ENCODE measurements at places on chromosomes 11 and 22. TPM values are rescaled to one million over a fixed set of nuclear protein-coding genes. Genes with fewer than 3 reads are reported as not detected.
A peak's percentile ranks its signal among the peaks of the same experiment; 100 is the strongest.

ZNF280B gene
- 9.4 TPM for total RNA-seq

LRRC32 gene
- total RNA-seq, result 1.3 TPM

OAF gene
- 1.2 TPM for total RNA-seq

DNA sequence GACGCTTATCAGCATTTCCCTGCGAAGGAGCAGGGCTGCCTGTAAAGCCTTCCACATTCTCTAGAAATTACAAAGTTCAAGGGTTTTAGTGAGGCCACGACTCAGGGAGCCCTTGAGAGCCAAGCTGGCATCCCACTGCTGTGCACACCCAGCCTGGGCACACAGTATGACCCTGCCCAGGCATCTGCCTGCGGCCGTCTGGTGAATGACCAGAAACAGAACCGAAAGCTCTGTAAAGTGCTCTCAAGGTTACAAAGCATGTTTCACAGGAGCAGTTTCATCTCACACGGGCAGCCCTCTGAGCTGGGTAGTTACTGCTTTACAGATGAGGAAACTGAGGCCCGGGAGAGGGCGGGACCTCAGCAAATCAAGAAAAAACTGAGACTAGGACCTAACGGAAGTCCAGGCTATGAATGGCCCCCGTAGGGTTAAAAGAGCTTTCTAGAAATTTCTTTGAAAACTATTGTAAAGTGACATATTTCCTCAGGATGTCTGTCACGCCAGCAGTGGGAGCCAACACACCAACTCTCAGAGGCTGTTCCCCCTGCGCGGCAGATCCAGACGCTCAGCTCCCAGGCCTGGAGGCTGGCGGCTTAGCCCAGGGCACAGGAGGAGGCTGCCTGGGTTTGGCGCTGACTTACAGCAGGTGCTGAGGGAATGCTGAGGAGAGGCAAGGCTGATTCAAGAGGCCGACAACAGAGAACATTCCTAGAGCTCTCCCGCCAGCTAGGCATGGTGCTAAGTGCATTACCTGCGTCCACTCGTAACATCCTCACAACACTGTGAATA, 7.7 kb upstream of the TCF20 start:
- DNase-seq, result peak; percentile 71
- no peaks in the 10 kb centered on the region for H3K27me3 ChIP-seq
- peaks cover 27% of the 10 kb centered on the region for H3K4me1 ChIP-seq
- H3K36me3 ChIP-seq, result no peaks in the 10 kb centered on the region

GRCh38 chr22:47333625-47334024, 571.2 kb downstream of the TBC1D22A start:
- H3K4me1 ChIP-seq, result no peaks in the 10 kb centered on the region
- H3K36me3 ChIP-seq, result no peaks in the 10 kb centered on the region
- H3K27ac ChIP-seq, result no peak overlapping the region

DNA sequence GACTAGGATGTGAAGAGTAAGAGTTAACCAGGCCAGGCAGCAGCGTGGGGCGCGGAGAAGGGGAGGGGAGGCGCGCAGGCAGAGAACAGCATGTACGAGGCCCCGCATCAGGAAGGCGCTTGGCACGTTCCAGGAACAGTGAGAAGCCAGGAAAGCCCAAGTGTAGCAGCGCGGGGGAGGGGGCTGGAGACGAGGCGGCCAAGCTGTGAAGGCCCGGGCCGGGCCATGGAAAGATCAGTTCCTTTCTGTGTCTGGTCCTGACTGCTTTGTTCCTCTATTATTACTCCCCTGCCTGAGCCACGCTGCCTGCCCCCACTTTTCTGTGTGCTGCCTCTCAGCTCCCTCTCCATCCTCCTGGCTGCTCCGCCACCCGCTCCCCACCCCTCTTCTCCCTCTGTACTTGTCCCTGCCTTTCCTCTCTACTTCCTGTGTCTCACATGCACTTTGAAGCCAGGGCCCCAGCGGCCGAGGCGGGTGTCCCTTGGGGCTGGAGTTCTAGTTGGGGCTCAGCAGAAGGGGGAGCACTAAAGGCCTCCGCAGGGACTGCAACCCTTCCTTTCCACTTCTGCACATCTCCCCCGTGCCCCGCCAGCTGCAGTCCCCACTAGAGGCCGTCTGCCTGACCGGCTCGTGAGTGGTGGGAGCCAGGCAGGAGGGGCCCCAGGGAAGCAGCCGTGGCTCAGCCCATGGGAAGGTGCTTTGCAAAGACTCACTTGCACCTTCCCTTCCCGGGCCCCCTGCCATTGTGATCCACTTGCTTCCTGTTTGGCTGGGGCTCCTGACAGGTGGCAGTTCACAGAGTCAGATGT, 63.7 kb downstream of the PRDM11 start:
- no peaks in the 10 kb centered on the region for H3K27me3 ChIP-seq
- DNase-seq, result peak; percentile 86
- H3K36me3 ChIP-seq, result no peaks in the 10 kb centered on the region
- H3K4me1 ChIP-seq, result no peaks in the 10 kb centered on the region
- peak overlapping the region; percentile 78 for H3K27ac ChIP-seq

DNA sequence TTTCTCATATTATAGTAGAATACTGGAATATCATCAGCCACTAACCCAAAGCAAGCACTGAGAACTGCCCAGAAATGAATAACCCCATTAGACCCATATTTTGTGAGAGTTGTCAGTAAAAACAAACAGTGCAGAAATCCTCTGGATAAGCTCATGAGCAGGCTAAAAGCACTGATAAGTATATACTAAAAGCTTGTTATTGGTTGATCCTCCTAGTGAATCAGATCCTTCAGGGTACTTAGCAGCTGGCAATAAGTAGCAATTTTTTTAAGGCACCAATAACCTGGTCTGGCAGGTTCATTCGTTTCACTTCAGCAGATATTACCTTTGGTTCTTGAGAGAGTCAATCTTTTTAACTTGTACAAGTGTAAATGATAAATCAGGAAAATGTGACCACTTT, 1.2 kb downstream of the NOX4 start:
- peak overlapping the region; percentile 20 for H3K4me3 ChIP-seq
- no peak for DNase-seq
- peaks cover 2% of the 10 kb centered on the region for H3K4me1 ChIP-seq
- H3K27ac ChIP-seq, result no peak overlapping the region

GRCh38 chr11:92302770-92303169, 78.2 kb downstream of the FAT3 start:
- no peaks in the 10 kb centered on the region for H3K27me3 ChIP-seq
- DNase-seq, result no peak
- H3K4me1 ChIP-seq, result no peaks in the 10 kb centered on the region
- no peak overlapping the region for H3K27ac ChIP-seq
- H3K36me3 ChIP-seq, result no peaks in the 10 kb centered on the region
- no peak overlapping the region for H3K4me3 ChIP-seq

- H3K27me3 ChIP-seq, result no peaks in the 10 kb centered on the region
- no peak overlapping the region for H3K4me3 ChIP-seq
- no peaks in the 10 kb centered on the region for H3K4me1 ChIP-seq
- DNase-seq, result peak; percentile 58
Measured at GRCh38 chr11:112523477-112523876, 262.8 kb upstream of the PLET1 start.

DNA sequence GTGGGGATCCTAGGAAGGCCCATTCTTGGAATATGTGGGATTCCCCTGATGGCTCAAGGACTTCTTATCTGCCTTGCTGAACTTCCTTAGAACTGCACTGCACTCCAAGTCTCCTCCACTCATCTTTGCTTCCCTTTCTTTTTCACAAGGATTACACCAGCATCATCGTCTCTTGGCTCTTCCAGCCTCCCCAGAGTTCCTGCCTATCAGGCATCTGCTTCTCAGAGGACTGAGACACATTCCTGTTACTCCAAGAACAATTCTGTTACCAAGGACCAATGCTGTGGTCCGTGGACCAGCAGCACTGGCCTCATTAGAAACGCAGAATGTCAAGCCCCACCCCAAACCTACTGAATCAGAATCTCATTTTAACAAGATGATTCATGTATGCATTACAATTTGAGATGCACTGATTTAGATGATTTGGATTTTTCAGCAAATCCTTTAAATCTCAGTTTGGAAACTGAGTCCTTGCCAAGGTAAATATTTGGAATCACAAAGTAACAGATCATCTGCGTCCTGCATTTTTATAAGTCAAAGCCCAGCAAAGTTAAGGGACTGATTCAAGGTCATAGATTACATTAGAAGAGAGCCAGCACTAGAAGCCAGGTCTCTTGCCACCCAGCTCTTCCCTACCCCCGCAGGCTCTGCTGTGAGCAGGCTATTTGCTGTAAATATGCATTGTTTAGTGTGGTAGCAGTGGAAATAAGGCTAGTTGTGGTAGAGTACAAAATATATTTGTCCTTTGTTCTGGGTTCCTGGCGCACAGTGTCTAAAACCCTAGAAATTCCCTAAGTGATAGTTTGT, 110.9 kb downstream of the SWAP70 start:
- H3K27ac ChIP-seq, result no peak overlapping the region
- no peaks in the 10 kb centered on the region for H3K27me3 ChIP-seq
- peaks cover 5% of the 10 kb centered on the region for H3K36me3 ChIP-seq
- H3K4me1 ChIP-seq, result peaks cover 23% of the 10 kb centered on the region
- DNase-seq, result no peak
- H3K4me3 ChIP-seq, result no peak overlapping the region

GRCh38 chr11:94876645-94877442, 96.5 kb downstream of the CWC15 start:
- H3K4me3 ChIP-seq, result no peak overlapping the region
- H3K27ac ChIP-seq, result peak overlapping the region; percentile 19
- peak; percentile 41 for DNase-seq
- H3K27me3 ChIP-seq, result no peaks in the 10 kb centered on the region

DNA sequence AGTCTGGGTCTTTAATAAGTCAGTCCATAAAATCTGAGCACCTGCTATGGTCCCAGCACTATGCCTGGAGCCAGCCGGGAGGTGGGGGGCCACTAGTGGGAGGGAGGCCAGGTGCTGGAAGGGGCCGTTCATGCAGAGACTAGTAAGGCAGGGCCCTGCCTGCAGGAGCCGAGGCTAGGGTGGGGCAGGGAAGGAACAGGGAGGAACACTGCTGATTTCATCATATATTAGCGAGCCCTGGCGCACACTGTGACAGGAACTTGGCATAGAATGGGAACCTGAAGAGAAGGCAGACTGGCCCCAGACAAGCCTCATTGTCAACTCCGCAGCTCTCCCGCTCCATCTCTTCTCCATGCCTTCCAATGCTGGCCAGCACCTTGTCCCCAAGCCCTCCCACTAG, 7.1 kb downstream of the VSIG10L2 start:
- no peak overlapping the region for H3K27ac ChIP-seq
- no peaks in the 10 kb centered on the region for H3K4me1 ChIP-seq
- no peaks in the 10 kb centered on the region for H3K36me3 ChIP-seq

GRCh38 chr22:35053060-35053835, 12.7 kb upstream of the ISX start:
- H3K4me3 ChIP-seq, result no peak overlapping the region
- H3K27me3 ChIP-seq, result no peaks in the 10 kb centered on the region
- H3K27ac ChIP-seq, result no peak overlapping the region
- H3K36me3 ChIP-seq, result no peaks in the 10 kb centered on the region
- H3K4me1 ChIP-seq, result peaks cover 9% of the 10 kb centered on the region
- DNase-seq, result no peak

GRCh38 chr11:126421271-126421671, 65.8 kb downstream of the ST3GAL4 start:
- no peak overlapping the region for H3K27ac ChIP-seq
- H3K36me3 ChIP-seq, result no peaks in the 10 kb centered on the region
- H3K4me1 ChIP-seq, result no peaks in the 10 kb centered on the region
- H3K4me3 ChIP-seq, result no peak overlapping the region
- peaks cover 72% of the 10 kb centered on the region for H3K27me3 ChIP-seq

Measured in endodermal cell (in vitro differentiated cells).